T47D (cell line): ENCODE measurements at places on chromosomes 11 and 22.
A peak's percentile ranks its signal among the peaks of the same experiment; 100 is the strongest.

GRCh38 chr11:126185259-126186024 is 26.0 kb downstream of the RPUSD4 start:
- no peak for DNase-seq

GRCh38 chr22:23158516-23159290 is 13.4 kb downstream of the RAB36 start:
- DNase-seq, result no peak

DNA sequence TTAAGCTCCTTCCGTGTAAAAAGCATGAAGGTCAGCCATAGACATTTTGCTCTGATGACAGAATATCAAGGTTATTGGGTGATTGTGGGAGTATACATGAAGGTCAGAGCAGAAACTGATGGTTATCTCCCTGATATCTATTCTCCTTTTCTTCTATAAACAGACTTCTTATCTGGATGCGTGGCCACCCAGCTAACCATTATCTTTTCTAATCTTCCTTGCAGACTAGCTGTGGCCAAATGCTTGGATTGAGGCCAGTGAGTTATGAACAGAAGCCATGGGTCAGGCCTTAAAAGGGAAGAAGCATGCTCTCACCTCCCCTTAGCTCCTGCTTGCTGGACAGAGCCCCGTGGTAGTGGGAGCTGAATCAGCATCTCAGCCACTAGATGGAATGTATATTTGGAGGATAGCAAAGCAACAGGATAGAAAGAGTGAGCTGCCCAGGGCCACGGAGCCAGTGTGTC is 31.3 kb upstream of the LRRC55 start:
- no peak for DNase-seq

DNA sequence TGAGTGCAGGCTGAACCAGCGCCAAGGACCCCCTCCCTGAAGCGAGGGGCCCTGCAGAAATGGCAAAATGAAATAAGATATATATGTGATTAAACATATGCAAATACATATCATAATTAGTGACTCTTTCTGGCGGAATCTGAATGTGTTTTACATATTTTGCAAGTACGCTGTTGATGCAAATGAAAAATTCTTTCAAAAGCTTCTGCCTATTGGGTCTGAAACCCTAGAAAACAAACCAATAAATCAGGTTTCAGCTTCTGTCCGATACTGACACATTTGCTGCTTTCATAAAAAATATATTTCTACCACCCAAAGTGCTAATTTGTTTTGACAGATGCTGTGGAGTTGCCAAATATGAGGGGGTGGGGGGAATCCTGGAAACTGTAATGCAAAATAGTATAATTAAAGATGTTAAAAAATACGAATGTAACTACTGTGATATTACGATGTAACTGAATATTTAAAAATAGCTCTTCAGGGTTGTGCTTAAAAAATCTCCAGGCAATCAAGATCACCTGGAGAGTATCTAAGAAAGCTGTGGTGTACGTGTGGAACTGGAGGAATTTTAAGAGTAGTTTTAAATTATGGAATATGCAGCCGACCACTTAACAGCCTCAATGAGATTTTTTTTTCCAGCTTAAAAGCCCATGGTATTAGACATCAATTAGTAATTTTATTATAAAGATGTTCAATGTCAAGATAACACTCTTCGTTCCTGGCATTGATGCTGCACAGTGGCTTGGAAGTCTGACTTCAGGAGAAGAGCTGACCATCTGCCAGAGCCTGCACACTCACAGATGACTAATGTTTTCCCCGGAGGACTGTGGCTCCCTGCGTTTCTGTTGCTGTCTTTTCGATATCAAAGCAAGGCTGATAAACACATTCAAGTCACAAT is 122.2 kb upstream of the RCN1 start:
- DNase-seq, result no peak

DNA sequence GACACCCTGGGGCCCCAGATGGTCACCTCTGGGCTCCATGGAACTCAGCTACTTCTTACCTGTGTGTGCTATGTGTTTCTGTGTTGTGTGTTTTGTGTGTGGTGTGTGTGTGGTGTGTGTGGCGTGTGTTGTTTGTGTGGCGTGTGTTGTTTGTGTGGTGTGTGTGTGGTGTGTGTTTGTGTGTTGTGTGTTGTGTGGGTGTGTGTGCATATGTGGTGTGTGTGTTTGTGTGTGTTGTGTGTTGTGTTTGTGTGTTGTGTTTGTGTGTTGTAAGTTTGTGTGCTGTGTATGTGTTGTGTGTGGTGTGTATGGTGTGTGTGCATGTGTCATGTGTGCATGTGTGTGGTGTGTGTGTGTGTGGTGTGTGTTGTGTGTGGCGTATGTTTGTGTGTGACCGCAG is 3.8 kb upstream of the WNT7B start:
- no peak for DNase-seq

DNA sequence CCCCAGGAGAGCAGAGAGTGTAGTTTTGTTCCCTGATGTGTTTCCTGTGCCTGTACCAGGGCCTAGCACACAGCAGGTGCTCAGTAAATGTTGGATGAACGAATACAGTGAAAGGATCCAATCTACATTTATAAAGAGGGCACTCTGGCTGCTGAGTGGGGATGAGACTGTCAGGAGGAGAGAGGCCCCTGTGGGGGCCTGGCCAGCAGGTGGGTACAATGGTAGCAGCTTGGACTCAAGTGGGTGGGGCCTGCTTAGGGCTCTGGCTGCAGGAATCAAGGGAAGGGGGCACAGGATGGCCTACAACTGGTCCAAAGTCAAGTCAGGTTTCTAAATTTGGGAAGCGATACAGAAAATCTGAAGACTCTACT is 156.6 kb upstream of the GRK3 start:
- no peak for DNase-seq

GRCh38 chr22:20503816-20504215 is 3.6 kb upstream of the MED15 start:
- no peak for DNase-seq

- DNase-seq, result no peak
Measured at GRCh38 chr11:69501121-69501489, 19.6 kb downstream of the LINC01488 start.

- DNase-seq, result no peak
Measured at GRCh38 chr11:126436209-126436755, 80.8 kb downstream of the ST3GAL4 start.

- peak; percentile 95 for DNase-seq
Measured at GRCh38 chr11:65493367-65494176, 5.3 kb upstream of the MALAT1 start.

DNA sequence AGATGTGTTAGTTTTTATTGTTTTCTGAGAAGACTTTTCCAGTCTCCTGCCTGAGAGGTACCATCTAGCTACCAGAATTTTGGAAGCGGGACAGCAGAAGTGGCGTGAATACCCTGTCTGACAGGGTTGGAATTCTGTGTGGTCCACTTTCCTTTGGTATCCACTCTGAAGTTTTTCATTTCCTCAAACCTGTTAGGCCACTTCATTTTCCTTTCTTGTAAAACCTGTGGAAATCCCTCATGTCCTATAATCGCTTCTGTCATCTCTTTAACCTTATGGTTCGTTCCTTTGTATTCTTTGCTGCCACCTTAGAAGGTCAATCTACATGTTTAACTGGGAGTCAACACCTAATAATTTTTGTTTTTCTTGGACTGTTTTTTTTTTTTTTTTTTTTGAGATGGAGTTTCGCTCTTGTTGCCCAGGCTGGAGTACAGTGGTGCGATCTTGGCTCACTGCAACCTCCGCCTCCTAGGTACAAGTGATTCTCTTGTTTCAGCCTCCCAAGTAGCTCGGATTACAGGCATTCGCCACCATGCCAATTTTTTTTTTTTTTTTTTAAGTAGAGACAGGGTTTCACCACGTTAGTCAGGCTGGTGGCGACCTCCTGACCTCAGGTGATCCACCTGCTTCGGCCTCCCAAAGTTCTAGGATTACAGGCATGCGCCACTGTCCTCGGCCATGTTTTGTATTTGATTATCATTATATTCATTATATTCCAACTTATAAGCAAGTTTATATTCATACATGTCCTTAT is 7.1 kb downstream of the SFI1 start:
- no peak for DNase-seq

DNA sequence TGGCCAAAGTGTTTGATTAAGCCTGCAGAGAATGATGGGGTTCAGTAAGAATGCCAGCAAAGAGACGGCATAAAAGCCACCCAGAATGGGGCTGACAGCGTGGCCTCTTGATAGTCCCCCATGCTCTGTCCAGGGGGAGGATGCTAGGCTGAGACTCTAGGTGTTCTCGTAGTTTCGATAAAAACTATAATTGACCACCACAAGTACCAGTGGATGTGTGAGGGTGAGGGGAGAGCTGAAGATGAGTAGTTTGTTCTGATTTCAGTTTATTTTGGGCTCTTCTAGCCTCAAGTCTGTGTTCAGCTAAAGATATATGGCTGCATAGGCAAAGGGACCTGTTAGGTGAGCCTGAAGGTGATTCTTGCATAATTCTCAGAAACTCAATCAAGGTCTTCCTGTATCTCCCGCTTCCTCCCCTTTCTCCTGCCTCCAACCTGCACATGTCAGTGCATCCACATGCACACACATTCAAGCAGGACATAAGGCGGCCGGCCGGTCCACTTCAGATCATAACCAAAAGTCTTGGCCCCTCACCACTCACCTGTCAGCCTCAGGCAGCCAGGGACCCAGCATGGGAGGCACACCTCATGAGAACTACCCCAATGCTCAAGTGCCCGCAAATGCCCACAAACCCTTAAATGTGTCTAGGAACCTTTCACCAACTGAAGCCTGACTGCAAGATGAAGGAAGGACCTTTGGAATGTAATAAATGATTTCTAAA is 31.2 kb downstream of the FLI1 start:
- no peak for DNase-seq

DNA sequence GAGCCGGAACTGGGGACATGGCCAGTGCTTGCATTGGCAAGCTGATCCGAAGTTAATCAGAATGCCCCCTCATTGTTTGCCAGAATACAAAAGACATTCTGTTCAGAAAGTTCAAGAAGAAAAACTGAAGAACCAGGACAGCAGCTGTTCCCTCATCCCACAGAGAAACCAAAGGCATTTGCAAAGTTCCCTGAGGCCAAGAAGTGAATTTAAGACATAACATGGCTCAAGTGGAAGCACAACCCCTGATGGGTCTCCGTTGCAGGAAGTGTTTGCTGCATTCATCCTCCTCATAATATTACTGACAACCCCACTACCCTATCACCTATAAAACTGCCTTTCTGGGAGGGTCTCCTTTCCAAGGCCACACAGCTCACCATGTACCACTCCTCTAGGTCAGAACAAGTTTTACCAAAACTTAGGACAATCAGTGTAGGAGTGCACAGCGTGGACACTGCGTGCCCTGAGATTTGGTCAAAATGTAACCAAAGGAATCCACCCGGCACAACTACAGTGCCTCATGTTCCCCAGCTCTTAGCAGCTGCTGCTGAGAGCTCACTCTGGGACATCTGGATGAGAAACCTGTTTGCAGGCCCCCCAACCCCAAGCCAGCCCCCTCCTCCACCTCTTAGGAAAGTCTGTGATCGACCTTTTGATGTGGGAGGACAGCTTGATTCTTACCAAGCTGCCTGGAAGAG is 101.6 kb upstream of the AKIP1 start:
- no peak for DNase-seq

GRCh38 chr22:46749682-46750529 is 11.9 kb upstream of the CERK start:
- no peak for DNase-seq

GRCh38 chr11:24598641-24599040 is 101.8 kb downstream of the LUZP2 start:
- DNase-seq, result no peak

- DNase-seq, result no peak
Measured at GRCh38 chr22:28930357-28931007, 47.1 kb downstream of the ZNRF3 start.

DNA sequence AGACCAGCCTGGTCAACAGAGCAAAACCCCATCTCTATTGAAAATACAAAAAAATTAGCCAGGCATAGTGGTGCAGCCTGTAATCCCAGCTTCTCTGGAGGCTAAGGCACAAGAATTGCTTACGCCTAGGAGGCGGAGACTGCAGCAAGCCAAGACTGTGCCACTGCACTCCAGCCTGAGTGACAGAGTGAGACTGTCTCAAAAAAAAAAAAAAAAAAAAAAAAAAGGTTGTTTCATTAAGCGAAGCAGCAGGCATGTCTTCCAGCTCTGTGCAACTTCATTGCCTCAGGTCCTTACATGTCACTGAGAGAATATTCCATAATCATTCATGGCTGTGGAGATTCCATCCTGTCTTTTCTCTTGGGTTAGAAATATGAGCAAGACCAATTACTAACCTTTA is 16.9 kb downstream of the GAB2 start:
- no peak for DNase-seq

DNA sequence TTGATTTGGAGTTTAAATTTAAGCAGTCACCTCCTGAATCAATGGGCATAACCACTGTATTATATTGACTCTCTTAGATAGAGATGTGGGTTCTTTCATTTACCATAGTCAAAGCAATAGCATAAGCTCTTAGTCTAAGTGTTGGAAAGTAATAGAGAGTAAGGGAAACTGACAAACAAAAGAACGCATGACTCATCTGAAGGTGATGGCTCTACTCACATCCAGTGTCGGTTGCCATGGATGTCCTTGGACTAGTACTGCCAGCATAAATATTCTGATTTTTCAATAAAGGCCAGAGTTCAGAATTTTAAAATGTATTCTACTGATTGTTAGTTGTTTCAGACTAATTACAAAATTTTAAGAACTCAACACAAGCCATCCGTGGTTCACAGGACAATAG is 444.9 kb upstream of the DDI1 start:
- no peak for DNase-seq

GRCh38 chr11:128891913-128892398 is 800 bp downstream of the KCNJ5 start:
- no peak for DNase-seq

DNA sequence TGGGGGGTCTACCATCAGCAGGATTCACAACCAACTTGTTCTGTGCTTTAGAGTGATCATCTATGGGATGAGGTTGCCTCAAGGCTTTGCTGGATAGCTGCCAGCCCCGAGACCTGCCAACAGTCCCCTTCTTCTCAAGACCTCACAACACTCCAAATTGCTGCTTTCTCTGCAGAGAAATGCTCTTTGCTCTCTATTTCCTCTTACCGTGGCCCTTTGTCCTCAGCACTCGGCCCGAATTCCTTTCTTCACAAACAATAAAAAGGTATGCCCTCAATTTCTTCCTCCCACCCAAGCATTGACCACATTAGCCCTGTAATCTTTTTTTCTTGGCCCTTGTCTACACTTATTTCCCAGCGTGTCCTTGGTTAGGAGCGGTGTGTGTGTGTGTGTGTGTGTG is 147.4 kb upstream of the SNX19 start:
- DNase-seq, result no peak

- no peak for DNase-seq
Measured at GRCh38 chr11:107526197-107526596, 39.3 kb downstream of the ALKBH8 start.

- no peak for DNase-seq
Measured at GRCh38 chr22:29002603-29003002, 59.0 kb downstream of the C22orf31 start.

- DNase-seq, result no peak
Measured at GRCh38 chr11:118883368-118884071, at the start of gene CXCR5. TSS of gene CXCR5 (plus strand) at chr11:118883892. CDS start at chr11:118883942, 50 bp downstream.

GRCh38 chr11:116893906-116894305 is 56.5 kb upstream of the APOA1 start:
- no peak for DNase-seq

- no peak for DNase-seq
Measured at GRCh38 chr22:31682751-31683150, 20.7 kb upstream of the PISD start.

- no peak for DNase-seq
Measured at GRCh38 chr11:128507936-128508335, 79.4 kb downstream of the ETS1 start.
